KG1 (cell line): ENCODE measurements at places on chromosomes 4 and X.

DNA sequence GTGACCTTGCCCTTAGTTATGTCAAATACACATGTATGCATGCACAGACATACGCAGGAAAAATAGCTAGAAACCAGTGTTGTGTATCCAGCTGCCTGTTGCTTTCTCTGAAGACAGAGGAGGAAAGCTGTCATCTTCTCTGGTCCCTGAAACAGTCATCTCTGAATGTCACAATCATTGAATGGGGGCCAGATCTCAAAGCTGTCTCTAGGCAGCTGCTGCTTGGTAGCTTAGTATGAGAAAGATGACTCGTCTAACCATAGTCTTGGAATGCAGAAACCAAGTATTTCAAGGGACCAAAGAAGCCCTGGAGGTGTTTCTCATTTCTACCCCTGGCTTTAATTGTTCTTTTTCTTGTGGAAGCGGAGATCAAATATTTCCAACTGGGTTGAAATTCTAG, 4.0 kb downstream of the GRIA3 start:
- no peak for DNase-seq

DNA sequence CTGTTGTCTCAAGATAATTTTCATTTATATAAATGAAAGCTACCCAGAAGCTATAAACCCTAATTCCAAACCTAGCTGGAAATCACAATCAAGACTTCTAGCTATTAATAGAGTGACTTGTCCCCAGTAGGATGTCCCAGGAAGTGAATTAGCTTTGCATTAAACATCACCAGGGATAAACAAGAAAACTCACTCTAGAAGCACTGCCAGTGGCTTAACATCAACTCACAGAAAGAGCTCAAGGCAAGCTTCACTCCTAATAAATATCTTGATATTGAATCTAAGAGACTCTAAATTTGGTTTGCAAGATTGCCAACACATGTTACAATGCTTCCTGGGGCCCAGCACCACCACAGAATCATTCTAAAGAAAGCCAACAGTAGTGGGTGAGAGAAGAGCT, 468.7 kb upstream of the FAM241A start:
- DNase-seq = no peak

GRCh38 chr4:56783986-56784385, 37.5 kb downstream of the SPINK2 start:
- no peak for DNase-seq

DNA sequence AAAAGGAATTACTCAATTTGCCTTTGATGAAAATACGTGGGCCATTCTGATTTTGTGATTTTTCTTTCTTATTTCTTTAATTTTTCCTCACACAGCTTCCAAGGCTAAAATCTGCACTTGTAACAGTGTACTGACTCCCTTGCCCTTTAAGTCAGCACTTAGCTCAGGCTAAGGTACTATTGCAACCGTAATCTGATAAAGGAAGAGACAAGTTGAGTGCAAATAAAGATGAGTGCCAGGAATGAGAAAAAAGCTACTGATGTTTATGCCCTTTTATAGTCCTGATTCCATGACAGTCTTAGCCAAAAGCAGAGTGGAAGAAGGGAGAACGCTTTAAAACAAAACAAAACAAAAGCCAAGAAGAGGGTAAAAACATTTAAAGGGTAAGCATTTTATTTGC, 6.0 kb downstream of the DMD start:
- DNase-seq = no peak

DNA sequence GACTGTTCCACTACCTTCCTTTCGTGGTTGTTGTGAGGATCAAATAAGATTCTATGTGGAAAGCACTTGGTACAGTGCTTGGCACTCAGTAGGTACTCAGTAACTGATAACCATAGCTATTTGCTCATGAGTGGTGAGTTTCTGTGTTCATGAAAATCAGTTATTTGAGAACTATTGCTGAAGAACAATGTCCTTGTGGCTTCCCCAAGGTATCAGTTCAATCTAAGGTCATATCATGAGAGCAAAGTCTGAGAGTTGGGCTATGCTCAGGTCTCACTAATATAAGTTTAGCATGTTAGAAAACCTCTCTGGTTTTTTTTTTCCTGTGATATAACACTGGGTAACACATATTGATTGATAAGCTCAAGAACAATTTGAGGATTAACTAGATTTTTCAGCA, 147.8 kb downstream of the GRIA3 start:
- DNase-seq = no peak

GRCh38 chr4:107317611-107318010, 281.5 kb upstream of the DKK2 start:
- DNase-seq = no peak

GRCh38 chr4:3268395-3269104, 19.6 kb downstream of the MSANTD1 start:
- no peak for DNase-seq

DNA sequence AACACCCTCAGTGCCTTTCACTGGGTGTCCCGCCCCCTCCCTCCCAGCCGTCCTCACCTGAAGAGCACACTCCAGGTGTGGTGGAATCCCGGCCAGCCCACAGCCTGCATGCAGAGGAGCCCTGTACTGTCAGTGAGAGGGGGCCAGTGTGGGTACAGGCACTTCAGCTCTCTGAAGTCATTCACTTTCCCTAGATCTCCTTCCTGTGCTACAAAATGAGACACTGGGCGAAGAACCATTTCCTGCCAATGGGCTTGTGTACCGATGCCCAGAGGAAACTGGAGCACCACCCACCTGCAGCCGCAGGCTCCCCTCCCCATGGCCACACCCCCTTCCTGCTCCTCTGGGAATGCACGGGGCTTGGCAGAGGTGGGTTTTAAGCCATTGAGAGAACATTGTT, 73.9 kb upstream of the C4orf50 start:
- no peak for DNase-seq

DNA sequence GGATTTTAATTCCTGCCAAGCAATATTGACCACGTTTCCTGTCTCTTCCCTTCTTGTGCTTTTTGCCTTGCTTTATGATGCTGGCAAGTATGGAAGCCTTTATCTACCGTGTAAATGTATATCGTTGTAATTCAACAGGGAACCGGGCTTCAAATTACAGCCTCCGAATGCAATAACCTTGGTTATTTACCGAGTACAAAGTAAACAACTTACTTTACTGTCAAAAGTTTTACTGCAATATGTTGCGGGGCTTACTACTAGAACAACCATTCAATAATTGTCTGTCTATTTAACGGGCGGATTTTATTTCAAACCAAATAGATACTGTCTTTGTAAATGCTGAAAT, 73.1 kb downstream of the PALLD start:
- no peak for DNase-seq

GRCh38 chr4:125838924-125839323, 524.2 kb downstream of the FAT4 start:
- DNase-seq = no peak

GRCh38 chr4:106835919-106836318, 200.2 kb downstream of the DKK2 start:
- no peak for DNase-seq

DNA sequence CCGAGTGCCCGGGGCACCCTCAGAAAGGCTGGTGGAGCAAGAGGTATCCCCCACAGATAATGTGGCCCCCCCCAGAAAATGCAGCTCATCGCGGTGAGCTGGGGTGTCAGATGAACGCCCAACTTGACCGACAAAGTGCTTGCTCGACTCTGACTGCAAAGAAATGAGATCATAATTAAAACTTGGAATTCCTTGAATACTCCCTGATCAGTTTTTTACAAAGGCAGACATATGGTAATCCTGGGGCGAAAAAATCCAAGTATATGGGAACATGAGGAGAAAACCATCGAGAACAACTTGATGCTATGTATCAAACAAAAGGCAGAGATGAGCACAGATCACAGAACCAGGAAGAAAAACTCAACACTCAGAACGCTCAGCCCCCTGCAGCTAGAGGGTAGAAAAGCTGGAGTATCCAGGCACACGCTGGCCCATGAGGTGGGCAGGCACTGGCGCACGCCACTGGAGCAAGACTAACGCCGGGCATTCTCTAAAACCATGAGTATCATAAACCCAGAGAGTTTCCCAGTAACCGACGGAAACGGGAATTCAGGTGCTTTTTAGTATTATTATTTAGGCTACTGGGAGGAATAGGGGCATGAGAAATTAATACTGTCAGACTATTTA, 127.3 kb downstream of the AFAP1 start:
- no peak for DNase-seq

DNA sequence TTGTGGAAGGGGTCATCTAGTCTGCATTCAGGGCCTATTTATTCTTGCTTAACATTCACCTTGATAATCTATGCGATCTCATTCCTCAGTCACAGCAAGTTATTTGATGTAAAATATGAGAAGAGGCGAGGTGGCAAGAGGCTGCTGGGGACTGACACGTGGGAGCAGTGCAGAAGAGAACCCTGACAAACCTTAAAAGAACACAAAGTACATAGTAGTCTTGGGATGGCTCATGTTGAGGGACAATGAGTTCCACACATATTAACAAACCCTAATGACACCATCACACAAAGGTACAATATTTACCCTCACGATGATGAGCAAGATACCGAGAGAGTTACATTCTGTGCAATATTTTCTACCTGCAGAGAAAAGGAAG, 57.5 kb downstream of the MAML3 start:
- DNase-seq = no peak

- DNase-seq = no peak
These were observed 154.2 kb upstream of the FRG1 start for GRCh38 chr4:189786447-189786846.

- no peak for DNase-seq
These were observed 153.3 kb downstream of the BCOR start for GRCh38 chrX:39944416-39944815.

DNA sequence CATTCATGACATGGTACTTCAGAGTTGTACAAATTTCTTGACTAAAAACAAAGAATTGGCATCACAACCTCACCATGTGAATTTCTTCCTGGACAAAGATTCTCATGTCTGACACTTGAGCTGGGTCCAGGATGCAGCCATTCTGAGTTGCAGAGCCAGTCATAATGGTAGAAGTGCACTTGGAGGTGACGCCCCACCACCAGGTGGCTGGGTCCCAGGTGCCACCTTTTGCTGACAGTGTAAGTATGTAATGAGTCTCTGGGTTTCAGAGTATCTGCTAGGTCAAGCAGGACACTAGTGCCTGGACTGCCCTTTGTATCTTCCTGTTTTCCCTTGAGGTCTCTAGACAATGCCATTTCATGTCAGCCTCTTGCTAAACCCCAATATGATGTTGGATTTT, 36.6 kb upstream of the WDR1 start:
- DNase-seq = no peak

GRCh38 chrX:13024986-13025385, 19.4 kb downstream of the FAM9C start:
- no peak for DNase-seq

DNA sequence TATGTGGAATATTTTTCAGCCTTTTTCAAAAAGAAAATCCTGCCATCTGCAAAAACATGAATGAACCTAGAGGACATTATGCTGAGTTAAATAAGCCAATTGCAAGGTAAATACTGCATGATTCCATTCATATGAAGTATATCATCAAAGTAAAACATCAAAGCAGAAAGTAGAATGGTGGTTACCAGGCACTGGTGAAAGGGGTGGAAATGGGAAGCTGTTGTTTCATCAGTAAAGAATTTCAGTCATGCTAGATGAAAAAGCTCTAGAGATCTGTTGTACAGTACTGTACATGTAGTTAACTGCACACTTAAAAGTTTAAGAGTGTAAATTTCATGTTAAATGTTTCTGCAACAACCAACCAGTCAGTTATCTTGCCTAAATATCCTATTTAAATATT, 196.8 kb upstream of the ADGRL3 start:
- no peak for DNase-seq
